ENCODE measurements at places on chromosomes 16 and 17.

DNA sequence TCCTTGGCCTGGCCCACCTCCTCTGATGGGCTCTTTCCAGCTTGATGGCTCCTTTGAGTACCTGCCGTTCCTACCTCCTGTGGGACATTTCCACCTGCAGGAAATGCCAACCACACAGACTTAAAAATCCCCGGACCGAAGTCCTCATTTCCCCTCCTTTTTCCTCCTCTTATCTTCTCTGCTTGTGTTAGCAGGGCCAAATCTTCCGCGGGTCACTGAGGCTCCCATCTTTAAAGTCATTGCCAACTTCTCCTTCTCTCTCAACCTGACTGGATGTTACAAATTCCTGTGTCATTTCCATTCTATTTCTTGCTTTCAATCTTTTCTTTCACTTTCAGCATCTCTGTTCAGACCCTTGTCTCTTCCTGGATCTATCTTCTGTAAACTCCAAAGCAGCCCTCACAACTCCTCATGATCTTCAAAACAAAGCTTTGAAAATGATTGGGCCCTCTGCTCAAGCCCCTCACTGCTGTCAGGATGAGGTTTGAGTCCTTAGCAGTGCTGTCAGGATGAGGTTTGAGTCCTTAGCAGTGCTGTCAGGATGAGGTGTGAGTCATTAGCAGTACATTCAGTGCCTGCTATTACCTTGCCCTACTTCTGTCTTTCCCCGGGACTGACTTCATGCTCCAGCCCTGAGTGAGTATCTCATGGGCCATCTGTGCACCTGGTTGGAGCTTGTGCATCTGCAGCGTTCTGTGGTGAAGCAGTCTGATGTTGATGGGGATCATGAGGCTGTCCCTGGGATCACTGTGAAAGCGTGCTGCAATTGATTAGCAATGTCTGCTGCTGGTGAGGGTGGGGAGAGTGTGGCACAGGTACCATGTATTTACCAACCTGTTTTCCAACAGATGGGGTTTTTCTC is 100.1 kb downstream of the IRF8 start:
- no peak for DNase-seq

GRCh38 chr16:55274391-55274790 is 49.6 kb upstream of the IRX6 start:
- DNase-seq = no peak

DNA sequence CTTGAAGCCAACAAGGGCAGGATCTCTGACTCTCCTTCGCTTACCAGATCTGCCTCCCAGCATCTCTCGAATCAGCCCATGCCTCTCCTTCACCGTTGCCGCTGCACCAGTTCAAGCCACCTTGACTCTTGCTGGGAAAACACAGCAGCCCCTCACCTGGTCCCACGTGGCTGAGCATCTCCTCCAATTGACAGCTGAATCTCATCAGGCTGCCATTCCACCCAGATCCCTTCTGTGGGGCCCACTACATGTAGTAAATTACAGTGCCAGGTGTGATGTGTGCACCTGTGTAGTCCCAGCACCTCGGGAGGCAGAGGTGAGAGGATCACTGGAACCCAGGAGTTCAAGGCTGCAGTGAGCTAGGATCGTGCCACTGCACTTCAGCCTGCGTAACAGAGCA is 37.8 kb upstream of the C16orf78 start:
- DNase-seq = no peak

GRCh38 chr17:9016941-9017552 is 4.3 kb upstream of the NTN1 start:
- DNase-seq = no peak

DNA sequence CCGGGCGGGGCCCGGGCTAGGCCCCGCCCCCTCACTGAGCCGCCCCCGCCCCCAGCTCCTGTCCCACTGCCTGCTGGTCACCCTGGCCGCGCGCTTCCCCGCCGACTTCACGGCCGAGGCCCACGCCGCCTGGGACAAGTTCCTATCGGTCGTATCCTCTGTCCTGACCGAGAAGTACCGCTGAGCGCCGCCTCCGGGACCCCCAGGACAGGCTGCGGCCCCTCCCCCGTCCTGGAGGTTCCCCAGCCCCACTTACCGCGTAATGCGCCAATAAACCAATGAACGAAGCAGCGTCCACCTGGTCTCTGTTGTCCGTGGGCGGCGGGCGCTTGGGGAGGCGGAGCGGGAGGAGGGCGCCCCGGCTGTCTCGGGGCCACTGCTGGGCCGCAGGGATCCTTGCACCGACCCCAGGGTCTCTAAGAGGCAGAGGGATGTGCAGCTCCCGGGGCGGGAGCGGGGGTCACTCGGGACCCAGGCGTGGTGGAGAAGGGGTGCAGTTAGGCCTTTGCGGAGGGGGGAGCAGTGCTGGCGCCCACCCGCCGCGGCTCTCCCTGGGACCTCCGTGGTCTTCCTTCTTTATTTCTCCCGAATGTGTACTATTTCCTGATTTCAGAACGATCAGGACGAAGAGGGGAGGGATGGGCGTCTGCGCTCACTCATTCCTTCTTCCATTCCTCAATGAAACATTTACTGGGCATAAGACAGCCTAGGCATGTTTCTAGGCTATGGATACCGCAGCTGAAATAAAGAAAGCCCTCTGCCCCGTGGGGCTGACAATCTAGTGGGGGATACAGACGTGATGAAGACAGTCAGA is 2.0 kb downstream of the HBZ start:
- peak; percentile 22 for DNase-seq

DNA sequence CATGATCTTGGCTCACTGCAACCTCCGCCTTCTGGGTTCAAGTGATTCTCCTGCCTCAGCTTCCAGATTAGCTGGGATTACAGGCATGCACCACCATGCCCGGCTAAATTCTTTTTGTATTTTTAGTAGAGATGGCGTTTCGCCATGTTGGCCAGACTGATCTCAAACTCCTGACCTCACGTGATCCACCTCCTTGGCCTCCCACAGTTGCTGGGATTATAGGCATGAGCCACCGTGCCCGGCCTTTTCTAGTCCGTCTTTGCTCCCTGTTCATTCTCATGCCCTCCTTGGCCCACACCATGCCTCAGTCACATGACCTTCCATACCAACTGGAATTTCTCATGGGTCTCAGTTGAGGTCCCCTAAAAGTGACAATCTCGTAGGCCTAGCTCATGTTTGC is 86.9 kb downstream of the SNX29 start:
- no peak for DNase-seq
